Activated effector memory CD4-positive, alpha-beta T cell treated with anti-CD3 and anti-CD28 coated beads, Interleukin-2, amount 50 U/mL, for 16 hours (primary cell): ENCODE measurements at places on chromosomes 6 and 20.

GRCh38 chr6:136751522-136751956 lies 40.7 kb downstream of the MAP3K5 start:
- DNase-seq = no peak

GRCh38 chr20:10064611-10065010 lies 29.8 kb downstream of the ANKEF1 start:
- no peak for DNase-seq

DNA sequence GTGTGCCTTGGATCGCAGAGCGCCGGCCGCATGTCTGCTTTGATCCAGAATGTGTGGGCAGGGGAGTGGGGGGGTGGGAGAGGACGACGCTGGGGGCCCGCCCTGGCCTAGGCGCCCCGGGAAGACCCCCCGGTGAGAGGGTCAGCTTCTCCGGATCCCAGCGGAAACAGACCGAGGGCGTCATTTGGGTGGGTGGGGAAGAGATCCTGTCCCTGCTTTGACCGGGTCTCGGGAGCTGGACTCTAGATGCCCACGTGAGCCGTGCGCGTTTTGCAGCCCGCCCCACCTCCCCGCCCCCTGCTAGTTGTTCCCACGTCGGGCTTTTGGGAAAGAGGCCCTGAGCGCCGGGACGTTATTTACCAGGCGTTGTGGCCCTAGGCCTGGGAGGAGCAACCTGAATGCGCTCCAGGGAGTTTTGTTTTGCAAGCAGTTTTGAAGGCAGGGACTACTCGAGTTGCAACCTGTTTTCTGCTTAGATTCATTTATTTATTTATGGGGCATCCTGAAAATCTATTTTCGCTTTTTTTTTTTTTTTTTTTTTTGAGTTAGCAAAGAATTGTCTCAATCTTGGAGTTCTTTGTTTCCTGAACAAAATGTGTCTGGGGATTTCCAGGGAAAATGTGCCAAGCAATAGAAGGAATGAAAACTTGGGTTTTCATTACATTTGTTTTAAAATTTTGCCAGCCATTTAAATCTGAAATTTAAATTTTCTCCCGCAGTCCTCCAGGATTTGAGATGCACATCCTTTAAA lies 1.6 kb downstream of the DSP start:
- DNase-seq = no peak

DNA sequence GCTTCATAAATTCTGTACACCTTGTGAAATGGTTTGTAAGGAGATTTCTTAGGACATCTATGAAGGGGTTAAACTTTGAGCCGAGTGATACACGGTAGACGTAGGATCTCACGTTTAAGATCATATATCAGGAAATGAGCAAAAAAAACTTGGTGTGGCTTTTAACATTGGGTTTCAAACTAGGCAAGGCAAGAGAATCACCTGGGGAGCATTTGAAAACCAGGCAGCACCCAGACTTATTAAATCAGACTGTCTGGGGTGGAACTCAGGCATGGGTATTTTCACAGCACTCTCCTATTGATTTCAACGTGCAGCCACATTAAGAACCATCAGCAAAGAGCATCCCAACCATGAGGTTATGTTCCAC lies 26.4 kb downstream of the LY86 start:
- DNase-seq = no peak

DNA sequence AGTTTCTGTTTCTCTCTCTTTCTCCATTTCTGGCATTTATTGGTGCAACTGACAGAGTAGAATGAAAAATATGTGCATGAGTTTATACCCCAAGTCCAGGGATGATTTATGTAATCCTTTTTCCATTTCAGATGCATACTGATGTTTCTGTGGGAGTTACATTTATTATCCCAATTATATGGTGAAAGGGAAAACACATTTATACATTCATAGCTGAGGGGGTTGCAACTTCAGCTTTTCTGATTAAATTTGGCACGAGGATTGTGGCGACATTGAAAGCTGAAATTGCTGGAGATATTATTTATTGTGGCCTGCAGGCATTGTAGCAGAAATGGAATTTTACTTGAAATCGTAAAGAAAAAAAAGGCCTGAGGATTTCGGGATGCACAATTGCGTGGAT lies 31.5 kb upstream of the FNDC1 start:
- DNase-seq = no peak

- DNase-seq = no peak
Observed at GRCh38 chr20:4602297-4602631, 119.4 kb upstream of the PRND start.

DNA sequence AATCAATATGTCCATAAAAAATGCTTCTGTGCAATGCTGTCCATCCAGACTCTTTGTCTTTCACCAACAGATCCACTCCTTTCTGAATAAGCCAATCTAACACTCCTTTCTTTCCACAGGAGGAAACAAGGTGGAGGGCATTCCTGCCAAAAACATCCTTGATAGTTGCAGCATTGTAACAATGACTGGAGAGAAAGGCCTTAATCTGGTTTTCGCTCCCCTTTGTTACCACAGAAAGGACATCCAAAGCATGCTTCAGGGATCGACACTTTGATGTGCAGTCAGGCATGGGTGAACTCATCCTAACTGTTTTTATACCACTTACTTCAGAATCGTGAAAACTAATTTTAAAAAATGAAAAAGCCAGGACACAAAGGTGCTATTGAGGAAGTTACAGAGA lies 7.4 kb downstream of the IBTK start:
- no peak for DNase-seq
